ENCODE measurements at places on chromosomes 1 and 21. TPM values are rescaled to one million over a fixed set of nuclear protein-coding genes. Genes with fewer than 3 reads are reported as not detected.

S1PR1 gene
- 0.26 TPM for total RNA-seq

SLC45A3 gene
- 16.7 TPM for total RNA-seq

TMEM82 gene
- total RNA-seq: 1.4 TPM

DNA sequence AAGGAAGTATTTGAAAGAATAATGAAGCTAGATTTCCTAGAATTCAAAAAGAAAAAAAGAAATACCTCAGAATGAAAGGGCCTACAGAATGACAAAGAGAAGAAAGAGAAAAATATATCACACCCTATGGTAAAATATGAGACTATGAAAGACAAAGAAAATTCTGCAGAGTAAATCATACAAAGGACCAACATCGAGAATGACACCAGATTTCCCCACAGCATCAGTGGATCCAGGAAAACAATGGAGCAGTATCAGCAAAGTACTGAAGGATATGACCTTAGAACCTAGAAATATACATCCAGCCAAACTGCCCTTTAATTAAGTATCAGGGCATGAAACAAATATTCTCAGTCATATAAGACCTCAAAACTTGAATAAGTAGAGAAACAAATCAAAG, 21.2 kb upstream of the IFNAR2 start:
- H3K27ac ChIP-seq: no peak overlapping the region
- DNase-seq: no peak
- no peaks in the 10 kb centered on the region for H3K27me3 ChIP-seq
- no peaks in the 10 kb centered on the region for H3K4me1 ChIP-seq

GRCh38 chr1:25820247-25821111, 725 bp downstream of the MTFR1L start:
- H3K27ac ChIP-seq: no peak overlapping the region
- peaks cover 4% of the 10 kb centered on the region for H3K4me1 ChIP-seq
- H3K4me3 ChIP-seq: peak overlapping the region; percentile 95

DNA sequence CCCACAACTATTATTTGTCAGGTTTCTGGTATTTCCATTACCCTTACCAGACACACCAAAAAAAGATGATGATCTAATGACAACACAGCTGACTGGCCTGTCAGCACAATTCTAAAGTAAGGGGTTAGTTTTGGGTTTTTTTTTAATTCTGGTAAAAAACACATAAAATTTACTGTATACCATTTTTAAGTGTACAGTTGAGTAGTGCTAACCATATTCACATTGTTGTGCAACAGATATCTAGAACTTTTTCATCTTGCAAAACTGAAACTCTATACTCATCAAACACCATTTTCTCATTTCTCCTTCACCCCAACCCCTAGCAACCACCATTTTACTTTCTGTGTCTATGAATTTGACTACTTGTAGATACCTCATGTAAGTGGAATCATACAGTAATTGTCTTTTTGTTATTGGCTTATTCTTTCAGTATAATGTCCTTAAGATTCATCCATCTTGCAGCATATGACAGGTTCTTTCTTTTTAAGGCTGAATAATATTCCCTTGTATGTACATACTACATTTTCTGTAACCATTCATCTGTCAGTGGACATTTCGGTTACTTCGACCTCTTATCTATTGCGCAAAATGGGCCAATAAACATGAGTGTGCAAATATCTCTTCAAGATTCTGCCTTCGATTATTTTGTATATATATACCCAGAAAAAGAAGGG, 29.8 kb downstream of the ARNT start:
- no peak for DNase-seq
- H3K4me1 ChIP-seq: no peaks in the 10 kb centered on the region
- H3K27ac ChIP-seq: no peak overlapping the region
- H3K36me3 ChIP-seq: peaks cover 10% of the 10 kb centered on the region
- H3K4me3 ChIP-seq: no peak overlapping the region
- H3K27me3 ChIP-seq: no peaks in the 10 kb centered on the region

DNA sequence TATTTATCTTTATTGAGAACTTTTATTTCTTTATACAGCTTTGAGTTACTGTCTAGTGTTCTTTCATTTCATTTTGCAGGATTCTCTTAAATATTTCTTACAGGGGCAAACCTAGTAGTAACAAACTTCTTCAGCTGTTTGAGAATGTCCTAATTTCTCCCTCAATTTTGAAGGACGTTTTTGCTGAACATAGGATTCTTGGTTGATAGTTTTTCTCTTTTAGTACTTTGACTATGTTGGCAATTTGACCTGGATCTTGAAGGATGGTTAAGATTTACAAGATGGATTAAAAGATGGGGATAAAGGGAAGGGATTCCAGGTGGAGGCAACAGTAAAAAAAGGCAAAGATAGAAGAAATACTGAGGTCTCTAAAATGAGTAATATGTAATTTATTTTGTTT, 38.9 kb downstream of the XPR1 start:
- no peaks in the 10 kb centered on the region for H3K27me3 ChIP-seq
- H3K36me3 ChIP-seq: peaks cover 27% of the 10 kb centered on the region
- H3K27ac ChIP-seq: no peak overlapping the region
- DNase-seq: no peak
- no peak overlapping the region for H3K4me3 ChIP-seq

DNA sequence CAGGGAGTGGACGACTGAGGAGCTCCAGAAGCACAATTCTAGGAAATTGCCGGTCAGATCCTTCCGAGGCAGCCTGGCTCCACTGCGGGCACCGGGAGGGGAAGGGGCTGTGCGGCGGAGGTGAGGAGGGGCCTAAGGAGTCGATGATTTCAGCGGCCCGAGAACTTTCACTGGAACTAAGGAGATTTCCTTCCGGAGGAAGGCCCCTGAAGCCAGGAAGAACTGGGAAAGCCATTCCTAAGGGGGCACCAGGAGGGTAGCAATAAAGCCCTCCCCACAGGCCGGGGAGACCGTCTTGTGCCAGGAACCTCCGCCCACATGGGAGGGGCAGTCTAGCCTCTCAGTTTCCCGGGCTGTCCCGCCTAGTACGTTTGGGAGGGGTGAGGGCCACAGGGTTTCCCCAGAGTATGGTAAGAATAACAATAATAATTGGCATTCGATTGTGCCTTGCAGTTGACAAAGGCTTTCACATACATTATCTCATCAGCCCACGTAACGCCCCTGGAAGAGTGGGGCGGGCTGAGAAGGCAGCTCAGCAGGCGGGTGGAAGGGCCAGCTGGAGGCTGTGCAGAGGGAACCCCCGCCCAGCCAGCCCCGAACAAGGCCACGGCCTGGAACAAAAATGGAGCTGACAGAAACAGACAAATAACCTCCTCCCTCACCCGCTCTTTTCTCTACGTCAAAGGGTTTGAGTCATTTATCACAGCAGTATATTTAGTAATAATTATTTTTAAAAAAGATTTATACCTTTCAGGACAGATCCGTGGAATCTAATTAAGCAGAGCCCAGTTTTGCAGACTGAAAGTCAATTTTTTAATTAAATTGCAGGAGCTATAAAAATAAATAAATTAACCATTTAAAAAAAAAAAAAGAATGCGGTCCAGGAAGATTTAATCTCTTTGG, 19.8 kb downstream of the NPR1 start:
- peak overlapping the region; percentile 13 for H3K4me3 ChIP-seq
- H3K4me1 ChIP-seq: peaks cover 12% of the 10 kb centered on the region
- H3K27ac ChIP-seq: no peak overlapping the region

All from H9 (cell line).